Fibroblast of skin of back (primary cell): ENCODE measurements at places on chromosomes 11 and 22.
A peak's percentile ranks its signal among the peaks of the same experiment; 100 is the strongest.

- no peak for DNase-seq
Observed at GRCh38 chr11:59791639-59792038, 18.9 kb downstream of the MRPL16 start.

- DNase-seq = no peak
Observed at GRCh38 chr11:114077482-114078305, 18.2 kb downstream of the ZBTB16 start.

- peak; percentile 31 for DNase-seq
Observed at GRCh38 chr11:4826425-4826824, 5.3 kb downstream of the OR51F2 start.

- DNase-seq = no peak
Observed at GRCh38 chr11:13777341-13777985, 109.0 kb downstream of the FAR1 start.

GRCh38 chr11:71940561-71941219 lies 11.8 kb downstream of the RNF121 start:
- peak; percentile 41 for DNase-seq

GRCh38 chr11:134045799-134046635 lies 22.9 kb upstream of the JAM3 start:
- DNase-seq = no peak
